Activated T-helper 17 cell treated with anti-CD3 and anti-CD28 coated beads, Interleukin-2, amount 50 U/mL, for 72 hours (primary cell): ENCODE measurements at places on chromosomes 7 and 10. TPM values are rescaled to one million over a fixed set of nuclear protein-coding genes. Genes with fewer than 3 reads are reported as not detected.

GRCh38 chr7:128591705-128592104, 80.4 kb upstream of the GARIN1A start:
- no peak for ATAC-seq

GRCh38 chr7:114298011-114298410, 116.6 kb upstream of the FOXP2 start:
- ATAC-seq = no peak

DNA sequence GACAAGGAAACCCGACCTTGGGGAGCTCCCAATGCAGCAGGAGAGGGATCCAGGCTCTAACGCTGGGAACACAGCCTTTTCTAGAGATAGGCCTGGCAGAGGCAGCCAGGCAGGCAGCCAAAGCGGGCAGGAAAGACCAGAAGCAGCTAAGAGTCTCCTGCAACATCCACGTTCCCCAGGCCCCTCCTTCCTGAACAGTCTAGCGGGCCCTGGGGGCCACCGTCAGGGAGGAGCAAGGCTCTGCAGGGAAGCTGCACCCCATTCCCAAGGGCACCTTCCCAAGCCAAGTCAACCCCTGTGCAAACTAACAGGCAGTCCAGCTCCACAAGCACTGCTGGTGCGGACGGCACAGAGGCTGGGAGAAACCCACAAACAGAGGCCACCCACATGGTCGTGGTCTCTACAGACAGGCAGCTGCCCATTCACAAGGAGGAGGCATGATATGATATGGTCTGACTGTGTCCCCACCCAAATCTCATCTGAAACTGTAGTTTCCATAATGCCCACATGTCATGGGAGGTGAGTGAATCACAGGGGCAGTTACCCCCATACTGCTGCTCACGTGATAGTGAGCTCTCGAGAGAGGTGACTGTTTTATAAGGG, 115.7 kb downstream of the MAD1L1 start:
- ATAC-seq = no peak

GRCh38 chr10:75815066-75815465, 383.6 kb downstream of the LRMDA start:
- ATAC-seq = no peak

Gene FANK1
- 4.7 TPM for total RNA-seq

Gene CC2D2B
- 0.73 TPM for total RNA-seq

Gene LRRC18
- not detected for total RNA-seq
